ENCODE measurements at places on chromosomes 6 and 20. TPM values are rescaled to one million over a fixed set of nuclear protein-coding genes. Genes with fewer than 3 reads are reported as not detected.

Gene CTNNBL1
- 32.4 TPM for total RNA-seq

GRCh38 chr6:106735828-106736227 lies 106.5 kb downstream of the QRSL1 start:
- no peaks in the 10 kb centered on the region for H3K27me3 ChIP-seq
- H3K4me1 ChIP-seq, result no peaks in the 10 kb centered on the region
- DNase-seq, result no peak
- H3K4me3 ChIP-seq, result no peak overlapping the region
- H3K36me3 ChIP-seq, result no peaks in the 10 kb centered on the region

- H3K27me3 ChIP-seq, result no peaks in the 10 kb centered on the region
- H3K4me3 ChIP-seq, result no peak overlapping the region
- no peak overlapping the region for H3K27ac ChIP-seq
- H3K36me3 ChIP-seq, result no peaks in the 10 kb centered on the region
These were observed 20.4 kb downstream of the SNPH start for GRCh38 chr20:1286267-1287024.

Gene ADTRP
- total RNA-seq, result 0.48 TPM

GRCh38 chr20:15805154-15805553 lies 768.1 kb downstream of the KIF16B start:
- H3K27ac ChIP-seq, result no peak overlapping the region
- H3K4me1 ChIP-seq, result no peaks in the 10 kb centered on the region
- DNase-seq, result no peak

Gene SIRPB2
- 4.3 TPM for total RNA-seq

Gene SLC17A1
- total RNA-seq, result not detected

Gene RCAN2
- 14.9 TPM for total RNA-seq

GRCh38 chr6:126175251-126175650 lies 164.7 kb upstream of the CENPW start:
- DNase-seq, result no peak
- H3K27ac ChIP-seq, result no peak overlapping the region
- H3K36me3 ChIP-seq, result no peaks in the 10 kb centered on the region
- H3K27me3 ChIP-seq, result no peaks in the 10 kb centered on the region
- H3K4me1 ChIP-seq, result no peaks in the 10 kb centered on the region

DNA sequence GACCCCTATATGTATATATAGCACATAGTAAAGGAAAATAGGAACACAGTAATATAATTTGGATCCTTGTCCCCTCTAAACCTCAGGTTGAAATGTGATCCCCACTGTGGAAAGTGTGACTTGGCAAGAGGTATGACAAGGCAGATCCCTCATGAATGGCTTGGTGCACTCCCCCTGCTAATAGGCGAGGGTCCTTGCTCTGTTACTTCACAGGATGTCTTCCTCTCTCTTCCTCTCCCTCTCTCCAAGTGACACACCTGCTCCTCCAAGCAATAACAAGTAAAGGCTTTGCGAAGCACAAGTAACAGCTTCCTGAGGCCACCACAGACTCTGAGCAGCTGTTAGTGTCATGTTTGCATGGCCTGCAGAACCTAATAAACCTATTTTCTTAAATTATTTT lies 16.4 kb downstream of the ROMO1 start:
- no peaks in the 10 kb centered on the region for H3K4me1 ChIP-seq
- H3K27me3 ChIP-seq, result no peaks in the 10 kb centered on the region
- DNase-seq, result no peak

GRCh38 chr20:47925593-47925992 lies 140.3 kb upstream of the SULF2 start:
- no peaks in the 10 kb centered on the region for H3K36me3 ChIP-seq
- no peak for DNase-seq
- H3K4me1 ChIP-seq, result no peaks in the 10 kb centered on the region
- no peak overlapping the region for H3K4me3 ChIP-seq
- no peaks in the 10 kb centered on the region for H3K27me3 ChIP-seq
- no peak overlapping the region for H3K27ac ChIP-seq

Gene PRPH2
- not detected for total RNA-seq

DNA sequence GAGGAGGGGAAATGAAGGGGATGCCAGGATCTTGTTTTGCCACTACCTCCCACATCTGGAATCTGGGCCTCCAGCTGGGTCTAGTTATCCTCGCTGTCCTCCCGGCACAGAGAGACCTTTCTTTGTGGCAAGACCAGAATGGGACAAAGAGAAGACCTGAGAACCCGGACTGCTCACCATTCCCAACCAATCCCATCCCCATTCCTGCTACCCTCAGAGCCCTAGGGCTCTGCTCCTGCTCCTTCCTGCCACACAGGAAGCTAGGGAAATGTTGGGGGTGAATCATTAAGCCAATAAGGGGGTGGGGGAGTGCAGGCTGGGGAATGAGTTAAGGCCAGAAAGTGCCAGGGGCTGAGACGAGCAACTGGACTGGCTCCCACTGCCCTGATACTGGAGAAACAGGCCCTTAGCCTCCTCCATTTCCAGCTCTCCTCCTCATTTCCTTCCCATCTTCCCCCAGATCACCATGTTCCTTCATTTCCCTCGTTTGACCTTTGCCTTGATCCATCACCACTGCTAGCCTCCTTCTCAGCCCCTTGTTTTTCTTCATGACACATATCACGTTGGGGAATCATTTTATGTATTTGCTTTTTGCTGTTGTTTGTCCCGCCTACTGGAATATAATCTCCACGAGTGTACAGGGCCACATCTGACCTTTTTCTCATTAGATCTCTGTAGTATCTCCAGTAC lies 4.6 kb upstream of the IER3 start:
- no peak for DNase-seq
- peak overlapping the region; percentile 68 for H3K27ac ChIP-seq
- no peaks in the 10 kb centered on the region for H3K36me3 ChIP-seq
- H3K4me3 ChIP-seq, result no peak overlapping the region
- no peaks in the 10 kb centered on the region for H3K27me3 ChIP-seq
- H3K4me1 ChIP-seq, result peaks cover 36% of the 10 kb centered on the region

DNA sequence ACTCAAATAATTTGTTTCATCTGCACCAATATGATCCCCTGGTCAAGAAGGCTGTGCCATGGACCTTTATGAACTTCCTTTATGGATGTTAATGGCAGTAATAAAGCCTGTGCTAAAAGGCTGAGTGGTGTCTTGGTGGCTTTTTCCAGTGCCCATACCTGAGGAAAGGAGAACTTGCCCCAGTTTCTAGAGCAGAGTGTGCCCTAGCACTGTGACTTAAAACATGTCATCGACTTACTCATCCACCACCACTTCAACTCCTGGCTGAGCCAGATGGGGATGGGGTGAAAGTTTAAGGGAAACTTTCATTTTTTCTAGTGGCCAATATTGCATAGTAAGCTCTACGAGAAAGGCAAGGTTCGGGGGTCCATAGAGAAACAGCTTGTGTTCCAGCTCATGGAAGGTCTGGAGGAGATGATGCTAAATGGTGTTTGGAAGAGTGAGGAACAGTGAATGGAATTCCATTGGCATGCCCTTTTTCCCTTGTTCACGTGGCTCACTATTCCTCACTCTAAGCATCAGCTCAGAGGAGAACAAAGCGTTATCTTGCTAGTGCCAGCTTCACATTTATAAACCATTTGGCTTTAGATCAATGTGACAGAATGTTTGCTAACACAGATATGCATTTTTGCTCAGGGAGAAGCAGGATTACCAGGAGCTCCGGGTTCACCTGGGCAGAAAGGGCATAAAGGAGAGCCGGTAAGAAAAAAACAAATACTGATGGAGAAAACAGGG lies 71.2 kb downstream of the COL19A1 start:
- peak overlapping the region; percentile 74 for H3K27ac ChIP-seq
- H3K27me3 ChIP-seq, result no peaks in the 10 kb centered on the region
- no peaks in the 10 kb centered on the region for H3K4me1 ChIP-seq
- no peaks in the 10 kb centered on the region for H3K36me3 ChIP-seq
- no peak overlapping the region for H3K4me3 ChIP-seq
- DNase-seq, result no peak

GRCh38 chr20:57774951-57775350 lies 65.1 kb upstream of the PMEPA1 start:
- no peaks in the 10 kb centered on the region for H3K27me3 ChIP-seq
- H3K36me3 ChIP-seq, result no peaks in the 10 kb centered on the region
- no peak for DNase-seq
- no peaks in the 10 kb centered on the region for H3K4me1 ChIP-seq
